Hair follicular keratinocyte (primary cell): ENCODE measurements at places on chromosomes 7 and 10. TPM values are rescaled to one million over a fixed set of nuclear protein-coding genes. Genes with fewer than 3 reads are reported as not detected.

The SEMA3D gene
- 0.04 and 0.08 TPM in 2 replicates for total RNA-seq

The COMTD1 gene
- total RNA-seq: 57.9 and 76.6 TPM in 2 replicates

The TMEM130 gene
- total RNA-seq: not detected in 2 replicates

The TAS2R3 gene
- total RNA-seq: 0.16 TPM in 1 of 2 replicates, not detected in the other

The IKZF1 gene
- total RNA-seq: not detected in 2 replicates

The SPOCK2 gene
- 0.38 and 1.2 TPM in 2 replicates for total RNA-seq

The GPR37 gene
- total RNA-seq: 0.34 and 0.78 TPM in 2 replicates

The NUTM2A gene
- 0.86 and 1.0 TPM in 2 replicates for total RNA-seq

The RBP3 gene
- not detected in 2 replicates for total RNA-seq

The UPK3BL2 gene
- 2.3 and 2.7 TPM in 2 replicates for total RNA-seq

The GCC1 gene
- total RNA-seq: 19.4 and 23.3 TPM in 2 replicates

The SLC29A4 gene
- 0.80 and 8.6 TPM in 2 replicates for total RNA-seq

The PON1 gene
- total RNA-seq: not detected in 2 replicates

The CARD11 gene
- 0.95 and 2.1 TPM in 2 replicates for total RNA-seq

The ECD gene
- 27.9 and 32.3 TPM in 2 replicates for total RNA-seq

The CPXM2 gene
- under 0.01 and 0.04 TPM in 2 replicates for total RNA-seq

The CYP51A1 gene
- 217 and 250 TPM in 2 replicates for total RNA-seq
